ENCODE measurements at places on chromosomes 16 and 17.
A peak's percentile ranks its signal among the peaks of the same experiment; 100 is the strongest.

GRCh38 chr17:50604513-50604912, 30.2 kb upstream of the ABCC3 start:
- peak; percentile 38 for DNase-seq

DNA sequence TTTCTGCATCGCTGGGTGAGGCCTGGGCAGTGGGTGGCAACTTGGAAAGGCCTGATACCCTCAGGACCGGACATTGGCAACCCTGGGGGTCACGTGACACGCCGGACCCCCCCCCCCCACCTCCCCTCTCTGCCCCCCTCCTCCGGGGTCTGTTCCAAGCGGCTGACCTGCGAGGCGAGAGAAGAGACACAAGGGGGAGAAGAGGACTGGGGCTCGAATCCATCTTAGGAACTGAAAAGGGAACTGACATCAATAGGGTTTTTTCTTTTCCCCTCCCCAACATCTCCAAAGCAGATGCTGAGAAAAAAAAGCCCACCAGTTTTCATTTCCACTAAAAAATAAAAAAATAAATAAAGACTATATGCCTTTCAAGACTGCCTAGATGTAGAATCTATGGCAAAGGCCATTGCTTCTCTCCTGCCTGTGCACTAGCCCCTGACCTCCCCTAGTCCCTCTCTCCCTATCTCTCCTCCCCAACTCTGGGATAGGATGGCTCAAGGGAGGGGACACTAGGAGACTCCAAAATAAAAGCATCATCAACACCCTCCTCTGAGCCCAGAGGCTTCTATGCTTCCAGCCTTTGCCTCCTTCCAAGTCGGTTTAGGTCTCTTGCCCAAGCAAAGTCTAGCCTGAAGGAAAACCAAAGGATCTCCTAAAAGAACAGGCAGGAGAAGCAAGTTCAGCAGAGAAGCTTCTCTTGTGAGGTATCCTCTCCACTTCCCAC, 7.7 kb upstream of the HOXB2 start:
- no peak for DNase-seq

DNA sequence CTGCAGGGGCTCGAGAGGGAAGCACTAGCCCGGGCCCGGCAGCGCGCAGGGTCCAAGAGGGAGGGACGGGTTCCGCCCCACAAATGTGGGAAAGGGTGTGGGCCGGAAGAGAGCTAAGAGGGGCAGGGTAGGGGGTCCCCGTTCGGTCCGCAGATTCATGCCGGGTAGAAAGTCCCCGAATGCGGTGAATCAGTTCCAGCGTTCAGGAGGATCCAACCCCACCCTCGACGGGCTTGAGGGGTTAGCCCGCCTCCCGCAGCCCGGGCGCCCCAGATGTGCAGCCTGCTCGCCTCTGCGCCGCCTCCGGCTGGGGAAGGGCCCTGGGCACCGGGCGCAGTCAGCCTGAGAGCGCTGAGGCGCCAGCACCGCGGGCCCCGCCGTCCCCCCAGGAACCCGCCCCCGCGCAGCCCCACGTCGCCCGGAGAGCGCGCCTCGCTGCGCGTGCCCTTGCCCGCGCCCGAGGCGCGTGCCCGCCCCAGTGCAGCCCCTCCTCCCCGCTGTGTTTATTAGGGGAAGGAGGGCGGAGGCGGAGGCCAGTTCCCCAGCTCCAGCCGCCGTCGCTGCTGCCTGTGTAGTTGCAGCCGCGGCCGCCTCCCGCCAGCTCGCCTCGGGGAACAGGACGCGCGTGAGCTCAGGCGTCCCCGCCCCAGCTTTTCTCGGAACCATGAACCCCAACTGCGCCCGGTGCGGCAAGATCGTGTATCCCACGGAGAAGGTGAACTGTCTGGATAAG, at the start of gene LASP1:
Gene LASP1 (plus strand): TSS at position 533 of the 733 bp plus-strand sequence. CDS start 132 bp downstream, at position 665.
- DNase-seq = peak; percentile 85

GRCh38 chr16:87458424-87458915, 34.4 kb downstream of the ZCCHC14 start:
- DNase-seq = no peak

DNA sequence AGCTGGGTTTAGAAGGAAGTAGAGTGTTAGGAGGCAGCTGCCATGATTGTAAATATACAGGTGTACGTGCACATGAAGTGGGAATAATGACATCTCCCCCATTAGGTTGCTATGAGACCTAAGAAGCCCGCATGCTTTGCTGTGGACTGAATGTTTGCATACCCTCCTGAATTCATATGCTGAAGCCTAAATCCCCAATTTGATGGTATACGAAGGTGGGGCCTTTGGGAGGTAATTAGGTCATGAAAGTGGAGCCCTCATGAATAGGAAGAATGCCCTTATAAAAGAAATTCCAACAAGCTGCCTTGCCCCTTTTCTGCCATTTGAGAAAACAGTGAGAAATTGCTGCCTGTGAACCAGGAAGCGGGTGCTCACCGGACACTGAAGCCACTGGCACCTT, 44.0 kb downstream of the CCDC182 start:
- no peak for DNase-seq

DNA sequence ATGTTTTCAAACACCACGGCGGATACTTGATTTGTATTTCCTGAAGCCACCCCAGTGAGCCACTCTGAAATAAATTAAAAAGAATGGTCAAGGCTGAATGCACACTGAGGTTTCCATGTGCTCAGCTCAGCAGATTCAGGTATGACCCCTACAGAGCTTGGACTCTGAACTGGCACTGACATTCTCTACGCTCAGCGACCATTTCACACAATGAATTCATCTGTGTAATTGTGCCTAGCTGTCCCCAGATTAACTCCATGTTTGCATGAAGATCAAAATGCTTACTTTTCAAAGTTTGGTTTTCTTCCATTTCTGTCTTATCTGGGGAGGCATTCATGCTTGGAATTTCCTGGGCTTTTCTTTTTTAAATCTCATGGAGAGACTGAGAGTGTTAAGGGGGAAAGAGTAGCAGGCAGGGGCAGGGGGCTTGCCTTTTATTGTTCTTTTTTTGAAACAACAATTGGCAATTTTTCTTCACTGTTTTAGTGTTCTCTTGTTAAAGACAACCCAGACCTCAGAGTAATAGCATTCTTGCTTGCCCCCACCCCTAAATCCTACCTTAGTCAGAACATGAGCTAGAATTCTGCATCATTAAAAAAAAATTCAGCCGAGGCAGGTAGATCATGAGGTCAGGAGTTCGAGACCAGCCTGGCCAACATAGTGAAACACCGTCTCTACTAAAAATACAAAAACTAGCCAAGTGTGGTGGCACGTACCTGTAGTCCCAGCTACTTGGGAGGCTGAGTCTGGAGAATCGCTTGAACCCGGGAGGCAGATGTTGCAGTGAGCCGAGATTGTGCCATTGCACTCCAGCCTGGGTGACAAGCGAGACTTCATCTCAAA, 85.5 kb upstream of the HNF1B start:
- no peak for DNase-seq

- no peak for DNase-seq
These were observed 234.7 kb upstream of the MAF start for GRCh38 chr16:79835194-79835593.

GRCh38 chr17:69175625-69176456, 34.1 kb upstream of the ABCA6 start:
- peak; percentile 87 for DNase-seq

- DNase-seq = peak; percentile 55
These were observed 13.9 kb upstream of the KRTAP17-1 start for GRCh38 chr17:41329279-41329948.

GRCh38 chr16:67000384-67001351, 12.3 kb downstream of the CES4A start:
- no peak for DNase-seq

DNA sequence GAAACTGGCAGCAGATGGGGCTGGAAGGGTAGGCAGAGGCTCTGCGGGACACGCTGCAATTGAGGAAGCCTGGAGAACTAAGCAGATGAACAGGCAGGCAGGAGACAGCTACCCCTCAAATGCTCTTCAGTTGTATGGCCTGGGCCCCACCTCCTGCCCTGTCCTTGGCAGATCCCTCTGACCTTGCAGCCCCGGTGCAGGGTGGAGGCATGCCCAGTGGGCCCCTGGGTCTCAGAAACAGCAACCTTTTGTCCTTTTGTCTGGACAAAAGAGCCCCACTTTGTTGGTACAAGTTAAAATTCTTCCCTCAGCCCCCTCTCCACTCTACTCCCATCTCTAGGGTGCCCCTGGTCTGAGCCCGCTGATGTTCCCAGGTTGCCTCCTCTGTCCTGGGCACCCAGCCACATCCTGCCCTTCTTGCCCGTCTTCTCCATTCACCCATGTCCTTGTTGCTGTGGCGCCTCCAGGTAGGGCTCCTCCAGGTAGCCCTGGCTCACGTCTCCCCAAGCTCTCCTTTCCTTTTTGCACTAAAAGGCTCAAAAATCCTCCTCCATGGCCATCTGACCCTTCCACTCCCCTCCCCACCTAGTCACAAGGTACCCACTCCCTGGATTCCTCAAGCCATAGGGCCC, 136.8 kb downstream of the CLEC16A start:
- no peak for DNase-seq

- DNase-seq = no peak
These were observed 7.8 kb downstream of the CDRT15 start for GRCh38 chr17:14228903-14229302.

DNA sequence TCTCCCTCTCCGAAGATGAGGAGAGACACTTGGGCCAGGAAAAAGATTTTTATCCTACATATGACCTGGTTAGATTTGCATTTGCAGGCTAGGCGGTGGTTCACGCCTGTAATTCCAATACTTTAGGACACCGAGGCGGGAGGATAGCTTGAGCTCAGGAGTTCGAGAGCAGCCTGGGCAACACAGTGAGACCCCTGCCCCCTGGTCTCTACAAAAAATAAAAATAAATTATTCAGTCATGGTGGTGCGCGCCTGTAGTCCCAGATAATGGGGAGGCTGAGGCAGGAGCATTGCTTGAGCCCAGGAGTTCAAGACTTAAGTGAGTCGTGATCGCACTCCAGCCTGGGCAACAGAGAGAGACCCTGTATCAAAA, 7.9 kb upstream of the THAP11 start:
- DNase-seq = no peak

- no peak for DNase-seq
These were observed 26.1 kb downstream of the OR1D5 start for GRCh38 chr17:3037259-3037658.

DNA sequence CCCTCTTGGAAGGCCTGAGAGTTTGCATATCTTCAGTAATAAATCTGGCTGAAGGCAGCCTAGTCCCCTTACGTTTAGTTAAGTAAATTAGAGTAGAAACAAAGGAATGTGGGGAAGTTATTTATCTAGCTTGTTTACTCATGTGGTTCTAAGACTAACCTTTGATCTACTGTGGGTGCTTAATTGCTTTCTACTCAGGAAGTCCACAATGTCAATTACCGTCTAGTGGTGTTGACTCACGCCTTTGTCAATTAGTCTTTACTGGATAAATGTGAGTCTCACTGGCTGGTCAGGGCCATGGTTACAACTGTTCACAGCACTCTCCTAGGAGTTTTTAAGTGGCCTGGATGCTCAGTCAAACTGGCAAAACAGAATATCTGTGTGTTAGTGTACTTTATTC, 2338.4 kb downstream of the TP53TG3F start:
- no peak for DNase-seq

DNA sequence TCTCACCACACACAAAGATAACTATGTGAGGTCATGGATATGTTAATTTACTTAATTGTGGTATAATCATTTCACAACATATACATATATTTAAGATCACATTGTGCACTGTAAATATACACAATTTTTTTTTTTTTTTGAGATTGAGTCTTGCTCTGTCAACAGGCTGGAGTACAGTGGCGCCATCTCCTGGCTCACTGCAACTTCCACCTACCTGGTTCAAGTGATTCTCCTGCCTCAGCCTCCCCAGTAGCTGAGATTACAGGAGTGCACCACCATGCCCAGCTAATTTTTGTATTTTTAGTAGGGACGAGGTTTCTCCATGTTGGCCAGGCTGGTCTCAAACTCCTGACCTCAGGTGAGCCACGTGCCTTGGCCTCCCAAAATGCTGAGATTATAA, 11.5 kb upstream of the PRSS54 start:
- peak; percentile 53 for DNase-seq

DNA sequence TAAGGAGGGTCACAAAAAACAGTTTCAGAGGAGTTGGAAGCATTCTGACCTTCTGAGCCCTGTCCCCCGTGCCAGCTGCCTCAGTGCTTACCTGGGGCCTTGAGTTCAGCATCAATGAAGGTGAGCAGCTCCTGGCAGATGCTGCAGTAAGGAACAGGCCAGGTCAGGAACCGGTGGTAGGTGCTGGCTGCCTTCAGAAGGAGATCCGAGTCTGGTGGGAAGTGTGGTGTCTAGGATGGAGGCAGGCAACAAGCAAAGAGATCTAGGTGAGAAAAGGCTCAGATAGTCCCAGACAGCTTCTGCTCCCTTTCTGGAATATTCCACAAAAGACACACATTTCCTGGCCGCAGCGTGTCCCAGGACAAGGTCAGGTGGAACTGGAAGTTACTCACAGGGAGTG, 37.2 kb upstream of the PIK3R6 start:
- DNase-seq = no peak

DNA sequence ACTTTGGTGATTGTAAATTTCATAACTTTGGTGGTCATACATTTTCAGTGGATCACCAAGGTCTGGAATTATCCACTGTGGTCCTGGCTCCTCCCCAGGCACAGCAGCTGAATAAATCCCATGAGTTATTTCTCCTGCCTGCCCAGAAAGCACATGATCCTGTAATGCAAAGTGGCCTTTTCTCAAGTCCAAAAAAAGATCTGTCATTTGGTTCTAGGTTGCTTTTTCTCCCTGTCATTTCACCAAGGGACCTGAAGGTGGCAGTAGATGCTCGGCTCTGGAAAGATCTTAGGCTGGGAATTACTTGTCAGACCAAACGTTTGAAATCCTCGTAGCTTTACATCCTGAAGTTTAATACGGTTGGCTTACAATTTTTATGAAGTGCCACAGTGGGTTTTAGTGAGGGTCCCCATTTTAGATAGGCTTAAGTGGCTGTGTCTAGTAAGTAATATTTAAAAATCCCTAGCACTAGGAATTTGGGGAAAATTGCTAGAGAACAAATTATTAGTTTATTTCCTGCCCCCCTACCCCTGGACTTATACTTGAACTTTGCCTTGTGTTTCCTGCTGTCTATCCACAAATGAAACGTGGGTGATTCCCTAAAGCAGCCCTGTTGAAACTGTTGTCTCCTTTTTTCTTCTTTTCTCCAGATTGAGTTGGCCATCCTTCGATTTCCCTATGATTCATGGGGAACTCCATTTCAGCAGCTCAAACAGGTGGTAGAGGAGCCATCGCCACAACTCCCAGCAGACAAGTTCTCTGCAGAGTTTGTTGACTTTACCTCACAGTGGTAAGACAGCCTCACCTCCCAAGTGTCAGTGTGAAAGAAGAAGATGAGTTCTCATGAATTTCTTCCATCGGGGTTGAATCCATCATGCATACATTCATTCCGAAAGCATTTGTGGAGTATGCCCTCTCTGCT, 111.7 kb downstream of the MAP2K6 start:
- peak; percentile 73 for DNase-seq

GRCh38 chr17:77619851-77620250, 338.7 kb upstream of the TNRC6C start:
- DNase-seq = peak; percentile 61
